Activated T-helper 17 cell treated with anti-CD3 and anti-CD28 coated beads, Interleukin-2, amount 50 U/mL, for 72 hours (primary cell): ENCODE measurements at places on chromosomes 11 and 22. TPM values are rescaled to one million over a fixed set of nuclear protein-coding genes. Genes with fewer than 3 reads are reported as not detected.

DNA sequence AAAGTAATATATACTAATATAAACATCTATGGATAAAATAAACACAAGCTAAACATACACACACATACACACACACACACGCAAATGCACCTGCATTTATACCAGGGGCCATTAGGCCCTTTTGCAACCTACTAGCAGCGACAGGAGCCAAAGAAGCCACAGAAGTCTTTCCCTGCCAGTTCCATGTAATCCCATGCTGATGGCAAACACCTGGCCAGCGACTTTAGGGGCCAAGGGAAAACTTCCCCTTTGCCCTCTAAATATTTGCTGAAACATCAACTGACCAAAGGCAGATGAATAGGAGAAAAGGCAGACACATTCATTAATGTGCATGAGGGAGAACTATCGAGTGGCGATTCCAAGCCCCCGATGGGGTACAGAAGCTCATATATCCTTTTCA is 14.8 kb upstream of the P2RY2 start:
- no peak for ATAC-seq

- no peak for ATAC-seq
These were observed 34.8 kb downstream of the TSPAN18 start for GRCh38 chr11:44761551-44761961.

- no peak for ATAC-seq
These were observed 59.0 kb downstream of the NCAPD3 start for GRCh38 chr11:134164490-134165370.

GRCh38 chr11:76768909-76769560 is 14.1 kb upstream of the TSKU start:
- ATAC-seq = peak; percentile 7

DNA sequence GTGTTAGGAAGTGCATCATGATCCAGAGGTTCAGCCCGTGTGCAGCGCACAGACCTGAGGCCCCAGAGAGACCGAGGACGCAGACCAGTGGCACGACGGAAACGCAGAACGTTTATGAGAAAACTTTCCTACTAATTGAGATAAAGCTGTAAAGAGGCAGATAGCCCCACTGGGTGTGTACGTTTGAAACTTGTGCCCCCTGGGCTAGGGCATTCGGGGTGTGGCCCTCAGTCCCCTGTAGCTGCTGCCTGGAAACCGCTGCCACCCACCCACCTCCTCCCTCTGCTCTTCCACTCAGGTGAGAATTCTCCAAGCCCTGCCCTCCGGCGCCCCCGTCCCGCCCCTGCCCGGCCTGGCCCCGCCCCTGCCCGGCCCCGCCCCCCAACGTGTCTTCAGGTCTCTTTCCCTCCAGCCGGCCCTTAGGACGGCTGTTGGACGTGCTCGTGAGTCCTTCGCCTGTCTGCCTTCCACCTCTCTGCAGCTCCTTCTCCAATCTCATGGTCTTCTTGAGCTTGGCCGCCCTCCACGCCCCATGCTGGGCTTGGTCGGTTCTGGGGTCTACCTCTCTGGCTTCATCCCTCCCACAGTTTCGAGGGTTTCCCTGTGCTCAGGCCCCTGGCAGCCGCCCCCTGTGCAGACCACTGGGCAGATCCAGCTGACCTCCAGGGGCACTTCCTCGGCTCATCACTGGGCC is 12.1 kb downstream of the MAPK8IP2 start:
- peak; percentile 62 for ATAC-seq

- ATAC-seq = no peak
These were observed 146.9 kb downstream of the ATXN10 start for GRCh38 chr22:45818424-45819085.

DNA sequence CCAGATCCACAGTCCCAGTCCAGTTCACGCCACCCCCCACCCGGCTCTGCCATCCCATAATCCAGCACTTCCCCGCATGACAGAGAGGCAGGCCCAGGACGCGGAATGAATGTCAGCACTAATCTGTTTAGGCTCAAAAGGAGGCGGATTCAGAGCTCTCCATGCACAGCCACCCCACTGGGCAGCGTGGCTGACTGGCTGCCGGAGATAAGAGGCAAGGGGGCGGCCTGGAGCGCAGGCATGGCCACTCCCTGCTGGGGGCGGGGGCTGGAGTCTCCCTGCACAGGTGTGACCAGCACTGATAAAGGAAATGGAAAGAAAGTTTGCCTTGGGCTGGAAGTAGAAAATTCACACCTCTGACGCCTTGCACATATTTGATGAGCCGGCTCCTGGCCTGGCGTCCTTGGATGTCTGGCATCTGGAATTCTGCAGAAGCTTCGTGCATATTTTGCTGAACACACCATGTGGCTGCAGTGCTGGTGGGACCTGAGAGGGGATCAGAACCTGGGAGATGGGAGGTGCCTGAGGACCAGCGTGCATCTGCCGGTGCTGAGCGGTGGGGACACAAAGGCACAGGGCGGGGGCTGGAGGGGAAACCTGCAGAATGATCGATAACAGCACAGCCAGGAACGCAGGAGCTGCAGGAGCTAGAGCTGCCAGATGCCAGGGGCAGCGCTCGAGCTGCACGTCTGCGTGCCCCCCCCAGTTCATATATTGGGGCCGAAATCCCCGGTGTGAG is 344.4 kb downstream of the CTTN start:
- ATAC-seq = no peak

DNA sequence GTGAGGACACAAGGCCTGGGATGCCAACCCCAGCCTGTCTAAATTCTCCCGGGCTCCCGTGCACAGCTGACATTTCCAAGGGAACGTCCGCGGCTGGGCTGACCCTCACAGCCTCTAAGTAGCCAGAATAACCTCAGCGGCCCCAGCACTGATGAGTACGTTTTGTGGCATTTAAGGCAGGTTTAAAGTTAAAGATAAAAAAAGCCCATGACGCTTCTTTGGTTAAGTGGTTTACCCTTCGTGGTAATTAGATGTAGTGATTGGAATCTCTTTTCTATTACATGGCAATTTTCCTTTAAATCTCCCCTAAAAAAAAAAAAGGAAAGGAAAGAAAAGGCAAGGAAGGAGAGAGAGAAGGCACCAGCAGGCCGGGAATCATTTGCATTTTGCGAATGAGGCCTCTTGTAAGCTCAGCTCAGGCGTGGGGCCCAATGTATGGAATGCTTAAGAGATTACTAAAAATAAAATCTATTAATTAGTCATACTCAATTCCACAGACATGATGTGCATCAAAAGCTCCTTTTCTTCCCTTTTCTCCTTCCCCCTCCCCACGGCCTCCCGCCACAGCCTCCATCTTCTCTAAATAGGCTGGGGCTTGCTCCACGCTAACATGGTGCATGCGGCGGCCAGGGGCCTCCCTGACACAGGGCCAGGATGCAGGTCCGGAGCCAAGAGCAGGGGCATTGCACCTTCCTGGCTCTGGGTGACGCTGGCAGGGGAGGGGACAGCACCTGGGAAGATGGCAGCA is 44.1 kb downstream of the MACROD1 start:
- ATAC-seq = no peak

DNA sequence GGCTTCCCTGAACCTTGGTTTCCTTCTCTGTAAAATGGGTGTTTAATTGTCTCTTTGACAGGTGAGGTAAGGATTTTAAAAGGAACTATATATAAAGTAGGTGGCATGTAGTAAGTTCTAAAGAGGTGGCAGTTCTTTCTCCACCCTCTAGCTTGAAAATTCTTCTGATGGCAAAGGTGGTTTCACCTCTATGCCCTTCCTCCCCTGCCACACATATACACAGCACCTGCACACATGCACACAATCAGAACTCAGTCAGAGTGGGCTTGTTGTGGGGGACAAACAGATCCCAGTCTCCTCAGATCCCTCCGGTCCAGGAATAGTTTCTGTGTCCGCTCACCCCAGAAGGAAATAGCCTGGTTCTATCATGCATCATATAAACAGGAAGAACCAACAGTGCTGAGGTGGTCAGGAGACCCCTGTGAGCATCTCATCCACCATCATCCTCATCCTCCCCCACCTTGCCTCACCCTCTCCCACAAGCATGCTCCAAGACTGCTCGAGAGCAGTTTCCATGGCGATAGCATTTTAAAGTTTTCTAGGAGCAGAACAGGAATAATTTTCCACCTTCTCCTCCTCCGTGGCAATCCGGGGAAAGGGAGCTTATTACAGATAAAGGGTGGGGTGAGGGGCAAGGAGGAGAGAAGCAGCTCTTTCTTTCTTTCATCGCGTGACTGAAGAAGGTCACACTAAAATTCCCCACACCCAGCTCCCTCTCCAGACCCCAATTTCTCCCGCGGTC is 123.6 kb downstream of the CHST1 start:
- no peak for ATAC-seq

DNA sequence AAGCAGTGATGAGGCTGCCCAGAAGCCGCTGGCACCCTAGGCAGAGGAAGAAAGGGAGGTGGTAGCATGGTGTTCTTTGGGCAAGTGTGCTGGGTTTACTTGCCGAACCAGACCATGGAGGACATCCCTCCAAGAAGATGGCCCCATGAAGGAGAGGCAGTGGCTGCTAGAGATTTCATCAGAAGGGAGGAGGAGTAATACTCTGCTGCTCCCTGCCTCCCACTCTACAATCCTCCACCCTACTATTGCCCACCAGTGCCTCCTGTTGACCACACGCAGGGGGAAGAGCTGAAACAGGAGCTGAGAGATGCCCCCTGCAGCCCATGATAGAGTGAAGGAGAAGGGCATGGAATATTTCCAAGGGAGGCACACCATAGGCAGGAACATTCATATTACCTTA is 51.0 kb upstream of the PRSS23 start:
- no peak for ATAC-seq

DNA sequence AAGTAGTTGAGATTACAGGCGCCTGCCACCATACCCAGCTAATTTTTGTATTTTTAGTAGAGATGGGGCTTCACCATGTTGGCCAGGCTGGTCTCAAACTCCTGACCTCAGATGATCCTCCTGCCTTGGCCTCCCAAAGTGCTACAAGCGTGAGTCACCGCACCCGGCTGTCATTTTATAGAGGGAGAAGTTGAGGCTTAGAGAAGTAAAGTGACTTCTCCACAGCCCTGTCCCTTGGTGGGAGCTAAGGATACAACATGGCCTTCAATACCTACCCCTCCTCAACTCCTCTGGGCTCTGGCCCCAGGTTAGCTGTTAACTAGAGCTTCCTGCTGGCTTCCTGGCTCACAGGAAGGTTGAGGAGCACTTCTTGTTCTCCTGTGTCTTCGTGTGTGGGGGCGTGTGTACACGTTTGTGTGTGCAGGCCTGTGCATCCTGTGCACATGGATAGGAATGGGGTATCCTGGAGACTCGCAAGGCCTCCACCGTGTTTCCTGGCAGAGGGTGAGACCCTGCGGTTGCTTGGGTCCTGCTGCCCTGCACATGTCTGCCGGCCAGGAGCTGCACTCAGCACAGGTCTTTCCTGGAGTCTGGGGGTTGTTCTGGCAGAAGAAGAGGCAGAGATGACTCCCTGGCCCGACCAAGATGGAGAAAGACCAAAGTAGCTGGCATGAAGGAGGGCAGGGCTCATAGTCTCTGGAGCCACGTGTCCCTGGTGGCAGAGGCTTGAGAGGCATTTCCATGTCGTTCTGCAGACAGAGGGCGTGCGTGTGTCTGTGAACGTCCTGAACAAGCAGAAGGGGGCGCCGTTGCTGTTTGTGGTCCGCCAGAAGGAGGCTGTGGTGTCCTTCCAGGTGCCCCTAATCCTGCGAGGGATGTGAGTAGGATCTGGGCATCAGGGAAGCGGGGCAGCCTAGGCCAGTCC is 2.4 kb downstream of the SIDT2 start:
- peak; percentile 31 for ATAC-seq

- peak; percentile 14 for ATAC-seq
These were observed 32.1 kb upstream of the GNB1L start for GRCh38 chr22:19886605-19887255.

GRCh38 chr11:8105666-8106065 is 24.7 kb downstream of the TUB start:
- ATAC-seq = no peak

- ATAC-seq = no peak
These were observed 29.6 kb downstream of the GALNT18 start for GRCh38 chr11:11592146-11592684.

GRCh38 chr11:69390561-69390960 is 90.9 kb upstream of the LINC01488 start:
- ATAC-seq = no peak

GRCh38 chr11:40316171-40316570 is 1143.3 kb downstream of the LRRC4C start:
- no peak for ATAC-seq

DNA sequence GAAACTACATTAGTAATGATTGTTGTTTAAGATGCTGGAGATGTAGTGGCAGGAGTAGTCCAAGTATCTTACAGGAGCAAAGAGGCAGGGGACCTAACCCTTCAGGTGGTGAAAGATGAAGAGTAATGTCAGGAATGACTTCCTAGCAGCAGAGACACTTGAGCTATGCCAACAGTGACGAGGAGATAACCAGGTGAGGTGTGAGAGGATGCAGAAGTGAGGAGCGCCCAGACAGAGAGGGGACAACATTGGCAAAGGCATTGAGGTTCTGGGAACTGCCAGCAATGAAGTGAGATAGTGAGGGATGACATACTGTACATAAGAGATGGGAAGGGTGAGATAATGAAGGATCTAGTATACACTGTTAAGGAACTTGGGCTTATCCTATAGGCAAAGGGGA is 95.8 kb downstream of the NCAM1 start:
- ATAC-seq = no peak

DNA sequence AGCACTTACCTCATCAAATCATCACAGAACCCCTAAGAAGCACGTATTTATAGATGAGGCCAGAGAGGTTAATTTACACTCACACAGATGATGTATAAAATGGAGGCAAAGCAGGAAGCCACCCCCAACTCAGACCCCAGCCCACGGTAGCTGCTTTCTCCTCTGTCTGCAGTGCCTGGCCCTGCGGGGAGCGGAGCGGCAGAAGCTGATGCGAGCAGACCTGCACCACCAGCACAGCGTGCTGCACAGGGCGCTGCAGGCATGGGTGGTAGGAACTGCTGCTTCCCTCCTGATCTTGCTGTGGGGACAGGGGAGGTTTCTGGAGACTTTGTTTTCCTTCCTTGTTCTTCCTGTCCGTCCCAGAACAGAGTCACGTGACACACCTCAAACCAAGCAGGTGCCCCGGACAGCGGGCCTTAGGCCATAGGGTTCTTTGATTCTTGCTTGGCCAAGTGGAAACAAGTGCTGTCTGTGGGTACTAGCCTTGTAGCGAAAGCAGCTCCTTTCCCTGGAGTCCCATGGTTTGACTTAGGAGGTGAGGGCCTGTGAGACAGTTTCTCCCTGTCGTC is 57.8 kb downstream of the PISD start:
- no peak for ATAC-seq

GRCh38 chr11:124402326-124402922 is 3.6 kb upstream of the OR8B3 start:
- peak; percentile 76 for ATAC-seq

The JAML gene
- total RNA-seq = 74.0 TPM

The ISX gene
- total RNA-seq = not detected

The TSSK2 gene
- not detected for total RNA-seq

The CCDC87 gene
- total RNA-seq = 0.15 TPM

The CNTF gene
- total RNA-seq = 4.1 TPM

The MYRF gene
- 1.2 TPM for total RNA-seq

The PHOX2A gene
- not detected for total RNA-seq

The OR8D4 gene
- total RNA-seq = not detected

The VWCE gene
- total RNA-seq = 11.1 TPM

The MUC15 gene
- not detected for total RNA-seq

The POLDIP3 gene
- 70.0 TPM for total RNA-seq

The CSNK2A3 gene
- total RNA-seq = 0.85 TPM

The SLC22A9 gene
- total RNA-seq = not detected

The BARX2 gene
- total RNA-seq = not detected

The CHRNA10 gene
- total RNA-seq = 3.0 TPM
